Activated CD4-positive, alpha-beta T cell treated with anti-CD3 and anti-CD28 coated beads, Interleukin-2, amount 10 ng/mL, durations not matched to agents 7 days and 5 days (primary cell): ENCODE measurements at places on chromosomes 6 and 20. TPM values are rescaled to one million over a fixed set of nuclear protein-coding genes. Genes with fewer than 3 reads are reported as not detected.

- peaks cover 4% of the 10 kb centered on the region for H3K4me1 ChIP-seq
- no peaks in the 10 kb centered on the region for H3K36me3 ChIP-seq
- H3K4me3 ChIP-seq, result no peak overlapping the region
- peaks cover 1% of the 10 kb centered on the region for H3K27me3 ChIP-seq
- no peak overlapping the region for H3K27ac ChIP-seq
Observed at GRCh38 chr6:107968081-107968480, 10.1 kb upstream of the SEC63 start.

DNA sequence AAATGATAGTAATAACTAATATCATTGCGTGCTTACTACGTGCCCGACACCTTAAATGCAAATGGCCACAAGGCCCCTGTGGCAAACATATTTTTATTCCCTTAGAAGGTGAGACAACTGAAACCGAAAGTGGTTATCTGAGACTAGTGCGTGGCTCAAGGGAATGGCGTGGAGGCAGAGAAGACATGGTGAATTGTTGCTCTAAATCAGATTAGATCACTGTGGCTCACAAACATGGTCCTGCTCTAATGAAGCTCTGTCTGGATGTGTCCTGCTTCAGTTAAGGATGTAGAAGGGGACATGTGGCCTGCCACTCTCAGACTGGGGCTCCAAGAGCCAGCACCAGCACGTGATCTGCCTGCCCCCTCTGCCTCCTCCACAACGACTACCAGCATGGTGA lies 124.2 kb upstream of the GMDS start:
- peaks cover 2% of the 10 kb centered on the region for H3K4me1 ChIP-seq
- H3K27ac ChIP-seq, result no peak overlapping the region
- no peaks in the 10 kb centered on the region for H3K27me3 ChIP-seq
- DNase-seq, result no peak
- H3K36me3 ChIP-seq, result no peaks in the 10 kb centered on the region

- DNase-seq, result peak; percentile 51
- H3K27ac ChIP-seq, result no peak overlapping the region
- no peaks in the 10 kb centered on the region for H3K4me1 ChIP-seq
- H3K36me3 ChIP-seq, result no peaks in the 10 kb centered on the region
- H3K27me3 ChIP-seq, result peaks cover 23% of the 10 kb centered on the region
Observed at GRCh38 chr20:1509237-1509636, 18.0 kb upstream of the SIRPB2 start.

GRCh38 chr20:32969356-32970114 lies 34.7 kb downstream of the SUN5 start:
- H3K36me3 ChIP-seq, result peaks cover 10% of the 10 kb centered on the region
- DNase-seq, result no peak
- peaks cover 55% of the 10 kb centered on the region for H3K4me1 ChIP-seq
- H3K27ac ChIP-seq, result peak overlapping the region; percentile 96
- no peaks in the 10 kb centered on the region for H3K27me3 ChIP-seq

DNA sequence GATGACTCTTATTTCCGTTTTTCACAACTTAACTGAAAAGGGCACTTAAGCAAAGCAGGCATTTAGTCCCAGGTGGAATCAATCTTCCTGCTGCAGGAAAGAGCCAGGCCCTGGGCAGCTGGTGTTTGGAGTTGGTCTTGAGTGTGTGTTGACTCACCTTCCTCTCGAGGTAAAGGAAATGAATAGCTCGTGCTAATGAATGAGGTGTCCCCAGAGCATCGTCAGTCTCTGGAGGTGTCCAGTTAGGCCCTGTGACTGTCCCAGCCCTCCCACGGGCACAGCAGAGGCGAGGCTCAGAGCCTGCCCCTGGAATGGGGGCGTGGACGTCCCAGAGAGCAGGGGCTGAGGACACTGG lies 277.7 kb downstream of the NRN1 start:
- no peak overlapping the region for H3K4me3 ChIP-seq
- peaks cover 6% of the 10 kb centered on the region for H3K4me1 ChIP-seq
- no peaks in the 10 kb centered on the region for H3K27me3 ChIP-seq
- DNase-seq, result no peak

SUMO4 gene
- total RNA-seq, result 10.2 TPM

SAMD5 gene
- total RNA-seq, result not detected
